ENCODE measurements at places on chromosomes 13 and 19.

- DNase-seq: no peak
Measured at GRCh38 chr19:13095393-13095784, 7.3 kb downstream of the LYL1 start.

- DNase-seq: no peak
Measured at GRCh38 chr13:108270442-108270841, 924 bp downstream of the TNFSF13B start.

DNA sequence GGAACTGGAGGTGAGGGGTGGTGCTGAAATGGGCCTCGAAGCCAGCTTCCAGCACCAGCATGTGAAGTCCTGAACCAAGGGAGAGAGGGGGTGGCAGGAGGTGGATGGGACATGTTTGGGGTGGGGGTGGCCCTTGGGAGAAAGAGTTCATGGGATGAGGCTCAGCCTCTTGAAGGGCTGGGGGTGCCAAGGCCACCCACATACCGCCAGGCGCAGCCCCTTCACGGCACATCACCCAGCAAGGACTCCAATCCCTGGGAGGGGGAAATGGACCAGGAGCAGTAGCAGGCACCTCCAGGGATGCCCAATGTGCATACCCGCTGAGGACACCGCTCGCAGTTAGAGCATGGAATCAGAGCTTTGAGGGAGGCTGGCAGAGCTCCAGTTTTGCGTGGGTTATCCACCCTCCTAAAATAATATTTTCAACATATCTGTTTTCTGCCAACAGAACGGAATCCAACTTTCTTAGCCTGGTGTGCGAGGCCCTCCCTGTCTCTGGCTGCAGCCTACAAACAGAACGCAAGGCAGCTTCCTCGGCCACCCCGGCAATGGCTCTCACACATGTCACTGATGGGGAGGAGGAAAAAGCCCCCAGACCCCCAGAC lies 140.5 kb upstream of the VSTM2B start:
- no peak for DNase-seq

DNA sequence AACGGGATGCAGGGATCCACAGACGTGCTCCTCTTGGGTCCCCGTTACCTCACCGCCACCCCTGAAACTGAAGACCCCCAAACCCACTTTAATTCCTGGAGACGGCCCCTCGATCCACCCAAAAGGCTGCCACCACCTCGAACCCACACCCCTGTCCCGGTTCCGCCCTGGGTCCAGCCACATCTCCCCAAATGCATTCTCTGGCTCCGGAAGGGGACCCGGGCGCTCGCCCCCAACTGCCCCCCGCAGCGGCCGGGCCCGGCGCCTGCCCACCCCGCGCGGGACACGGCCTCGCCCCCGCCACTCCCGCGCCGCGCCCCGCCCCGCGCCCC lies 219 bp upstream of the FSTL3 start:
- no peak for DNase-seq

GRCh38 chr19:12801466-12802266 lies at the start of the genes PRDX2 and THSD8:
PRDX2 (minus strand) TSS chr19:12801800; CDS start chr19:12801261, 539 bp downstream.
THSD8 (plus strand) TSS chr19:12802069; CDS start chr19:12802072, 3 bp downstream.
- no peak for DNase-seq

- DNase-seq: no peak
Measured at GRCh38 chr13:102236341-102236740, 165.5 kb downstream of the FGF14 start.

DNA sequence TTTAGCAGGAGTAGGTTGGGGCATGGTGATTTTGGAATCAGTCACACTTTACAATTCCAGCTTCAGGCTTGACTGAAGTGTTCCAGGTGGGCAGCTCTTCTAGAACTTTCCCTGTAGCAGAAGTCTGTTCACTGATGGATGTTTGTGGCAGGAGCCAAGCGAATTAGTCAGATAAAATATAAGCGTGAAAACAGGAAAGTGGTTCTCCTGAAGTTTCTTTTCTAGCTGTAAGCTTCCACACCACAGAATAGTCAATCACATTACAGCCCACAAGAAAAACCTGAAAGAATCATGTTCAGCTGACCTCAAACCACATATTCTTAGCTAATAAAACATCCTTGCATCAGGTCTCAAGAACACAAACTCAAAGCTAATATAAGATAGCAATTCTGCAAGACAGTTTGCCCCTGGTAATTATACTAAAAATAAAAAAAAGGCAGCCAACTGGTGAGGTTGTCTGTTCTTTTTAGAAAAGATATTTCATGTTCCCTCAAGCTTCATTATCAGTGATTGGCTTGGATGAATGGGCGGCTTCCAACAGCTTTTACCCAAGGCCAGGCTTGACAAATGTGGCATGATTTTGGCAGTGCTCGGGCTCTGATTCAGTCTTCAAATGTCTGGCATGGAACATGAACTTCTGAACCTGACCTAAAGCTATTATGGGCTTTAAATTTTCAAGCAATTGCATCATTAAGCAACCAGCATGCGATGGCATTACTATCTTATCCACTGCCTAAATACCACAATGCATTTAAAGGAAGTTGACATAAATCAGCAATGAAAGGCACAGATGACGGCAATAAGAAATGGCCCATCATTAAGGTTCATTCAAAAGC lies 136.8 kb downstream of the DCLK1 start:
- DNase-seq: no peak

DNA sequence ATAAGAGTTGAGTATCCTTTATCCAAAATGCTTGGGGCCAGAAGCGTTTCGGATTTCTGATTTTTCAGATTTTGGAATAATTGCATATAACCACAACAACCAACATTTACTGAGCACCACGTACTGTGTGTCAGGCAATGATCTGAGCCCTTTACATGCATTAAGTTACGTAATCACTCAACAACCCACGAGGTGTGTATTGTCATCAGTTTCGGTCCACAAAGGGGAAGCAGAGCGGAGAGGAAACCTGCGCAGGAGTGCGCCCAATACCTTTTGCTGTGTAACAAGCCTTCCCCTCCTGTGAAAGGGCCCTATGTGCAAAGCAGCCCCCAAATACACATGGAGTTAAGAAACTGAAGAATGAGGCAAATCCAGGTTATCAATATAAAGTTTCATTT lies 20.7 kb upstream of the NLRP12 start:
- DNase-seq: no peak

DNA sequence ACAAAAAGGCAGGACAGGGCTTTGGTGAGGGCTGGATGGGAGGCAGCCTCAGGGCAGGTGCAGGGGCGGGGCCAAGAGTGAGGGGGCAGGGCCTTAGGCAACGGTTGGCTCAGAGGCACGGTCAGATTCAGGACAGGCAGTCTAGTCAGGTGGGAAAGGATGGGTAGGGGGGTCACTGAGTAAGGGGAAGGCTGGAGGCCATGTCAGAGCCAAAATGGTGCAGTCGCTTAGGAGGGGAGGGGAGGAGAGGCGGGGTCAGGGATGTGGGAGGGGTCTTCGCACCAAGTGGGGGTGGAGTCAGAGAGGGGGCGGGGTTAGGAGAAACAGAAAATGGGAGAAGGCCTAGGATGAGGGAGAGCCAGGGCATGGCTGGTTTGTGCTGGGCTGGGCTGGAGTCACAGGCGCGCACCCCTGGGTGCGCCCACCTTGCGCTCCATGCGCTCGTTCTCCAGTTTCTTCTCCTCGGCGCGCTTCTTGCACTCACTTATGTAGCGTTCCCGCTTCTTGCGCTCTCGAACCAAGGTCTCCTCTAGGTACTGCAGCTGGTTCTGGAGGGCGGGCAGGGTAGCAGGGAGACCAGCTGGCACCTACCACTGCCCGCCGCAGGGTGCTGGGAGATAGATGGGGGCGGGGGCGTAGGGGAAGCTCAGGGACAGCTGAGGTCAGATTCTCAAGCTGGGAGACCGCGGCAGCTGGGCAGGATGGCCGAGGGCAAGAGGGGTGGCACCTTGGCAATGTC lies 6.8 kb upstream of the RGL3 start:
- DNase-seq: no peak

- no peak for DNase-seq
Measured at GRCh38 chr13:44237276-44237767, 136.3 kb upstream of the SERP2 start.

DNA sequence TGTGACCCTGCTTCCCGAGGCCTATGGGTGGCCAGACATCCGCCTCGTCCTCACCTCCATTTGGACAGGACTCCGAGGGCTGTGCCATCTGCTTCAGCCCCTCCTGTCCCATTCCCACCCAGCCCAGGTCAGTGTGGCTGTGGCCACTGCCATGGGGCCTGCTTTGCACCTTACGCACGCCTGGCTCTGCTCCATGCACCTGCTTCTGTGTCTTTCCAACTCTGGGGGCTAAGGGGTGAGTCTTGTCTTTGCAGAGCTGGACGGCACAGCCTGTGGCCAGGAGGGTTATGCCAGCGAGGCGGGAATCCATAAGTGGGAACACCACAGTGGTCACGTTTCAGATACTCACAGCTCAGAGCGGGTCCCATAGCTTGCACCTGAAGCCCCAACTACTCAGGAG lies 5.2 kb upstream of the ZNF554 start:
- DNase-seq: no peak

DNA sequence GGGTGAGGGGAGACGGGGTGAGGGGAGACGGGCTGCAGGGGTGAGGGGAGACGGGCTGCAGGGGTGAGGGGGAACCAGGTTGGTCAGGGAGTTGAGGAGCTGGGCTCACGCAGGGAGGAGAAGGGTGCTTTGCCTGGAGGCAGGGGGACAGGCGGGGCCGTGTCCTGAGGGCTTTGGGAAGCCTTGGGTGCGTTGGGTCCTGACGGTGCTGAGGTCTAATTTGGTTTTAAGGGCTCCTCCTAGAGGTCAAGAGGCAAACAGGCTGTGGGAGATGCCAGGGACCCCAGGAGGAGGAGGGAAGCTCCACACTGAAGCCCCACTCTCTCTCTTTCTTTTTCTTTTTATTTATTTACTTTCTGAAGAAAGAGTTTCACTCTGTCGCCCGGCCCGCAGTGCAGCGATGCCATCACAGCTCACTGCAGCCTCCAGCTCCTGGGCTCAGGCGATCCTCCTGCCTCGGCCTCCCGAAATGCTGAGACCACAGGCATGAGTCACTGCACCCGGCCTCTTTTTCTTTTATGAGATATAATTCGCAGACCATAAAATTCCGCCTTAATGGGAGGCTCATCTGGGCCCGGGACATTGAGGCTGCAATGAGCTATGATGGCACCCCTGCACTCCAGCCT lies 9.3 kb upstream of the MISP start:
- no peak for DNase-seq

DNA sequence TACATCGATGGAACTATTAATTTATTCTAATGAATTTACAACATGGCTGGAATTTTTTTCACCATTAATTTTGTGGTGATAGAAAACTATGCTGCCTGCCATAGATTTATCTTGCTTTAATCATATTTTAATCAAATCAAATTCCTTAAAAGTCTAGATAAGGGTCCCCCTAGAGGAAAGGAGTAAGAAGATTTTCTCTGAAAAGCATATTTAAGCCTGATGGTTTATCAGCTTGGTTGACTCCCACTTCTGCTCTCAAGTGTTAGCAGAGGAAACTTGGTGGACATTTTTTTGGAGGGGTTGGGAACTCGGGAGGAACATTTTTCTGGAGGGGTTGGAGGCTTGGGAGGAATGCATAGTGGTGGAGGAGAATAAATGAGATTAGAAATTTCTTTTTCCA lies 253.3 kb downstream of the KCNRG start:
- no peak for DNase-seq

Data from stimulated activated CD4-positive, alpha-beta T cell treated with anti-CD3 and anti-CD28 coated beads, Interleukin-1b, Interleukin-23, amount 100 ng/mL, for 4 hours (primary cell).